ENCODE measurements at places on chromosomes 4 and X. TPM values are rescaled to one million over a fixed set of nuclear protein-coding genes. Genes with fewer than 3 reads are reported as not detected.
A peak's percentile ranks its signal among the peaks of the same experiment; 100 is the strongest.

- H3K36me3 ChIP-seq, result no peaks in the 10 kb centered on the region
- no peak overlapping the region for H3K27ac ChIP-seq
- H3K27me3 ChIP-seq, result no peaks in the 10 kb centered on the region
- H3K4me3 ChIP-seq, result no peak overlapping the region
- DNase-seq, result no peak
- H3K4me1 ChIP-seq, result peaks cover 4% of the 10 kb centered on the region
Measured at GRCh38 chr4:4603067-4603466, 61.2 kb upstream of the STX18 start.

WWC2 gene
- 34.0 TPM for total RNA-seq

GRCh38 chrX:149151805-149152757 lies 353.0 kb downstream of the IDS start:
- no peak overlapping the region for H3K27ac ChIP-seq
- H3K36me3 ChIP-seq, result no peaks in the 10 kb centered on the region
- no peak overlapping the region for H3K4me3 ChIP-seq

ATP2B3 gene
- total RNA-seq, result not detected

SMARCA1 gene
- 53.3 TPM for total RNA-seq

DNA sequence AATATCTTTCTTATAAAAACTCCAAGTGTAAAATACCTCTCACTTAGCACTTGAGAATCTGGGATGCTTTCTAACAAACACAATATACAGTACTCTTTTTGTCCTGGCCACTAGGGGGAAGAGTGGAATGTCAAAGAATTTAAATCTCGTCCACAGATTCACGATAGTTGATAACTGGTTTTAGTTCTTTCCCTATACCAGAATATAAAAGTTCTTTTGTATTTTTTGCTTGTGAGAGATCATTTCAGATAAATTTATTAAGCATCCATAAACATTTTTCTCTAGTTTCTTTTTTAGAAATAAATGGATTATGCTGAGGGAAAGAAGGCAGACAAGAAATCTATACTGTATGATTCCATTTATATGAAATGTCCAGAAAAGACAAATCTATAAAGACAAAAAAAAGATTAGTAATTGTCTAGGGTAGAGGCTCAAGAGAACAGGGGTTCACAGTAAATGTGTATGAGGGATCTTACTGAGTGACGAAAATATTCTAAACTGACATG lies 50.4 kb downstream of the MGARP start:
- peak; percentile 43 for DNase-seq
- H3K4me3 ChIP-seq, result no peak overlapping the region
- H3K27ac ChIP-seq, result no peak overlapping the region
- H3K36me3 ChIP-seq, result no peaks in the 10 kb centered on the region
- H3K4me1 ChIP-seq, result no peaks in the 10 kb centered on the region

HSPA4L gene
- 8.5 TPM for total RNA-seq

DNA sequence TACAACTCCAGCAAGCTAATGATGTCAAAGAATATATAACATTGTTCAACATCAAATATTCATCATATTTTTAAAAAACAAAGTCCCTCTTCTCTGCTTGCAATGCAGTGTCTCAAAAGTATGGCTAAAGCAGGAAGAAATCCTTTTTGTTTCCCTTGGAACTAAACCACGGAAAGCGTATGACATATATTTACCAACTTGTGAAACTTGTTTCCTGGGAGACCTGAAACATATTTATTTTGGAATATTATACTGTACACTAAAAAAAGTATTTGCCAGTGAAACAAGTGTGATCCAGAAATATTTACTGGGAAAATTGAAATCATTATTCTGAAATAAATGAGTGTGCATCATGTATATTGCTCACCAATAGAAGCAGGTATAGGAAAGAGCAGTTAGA lies 156.0 kb upstream of the ANKRD50 start:
- H3K4me1 ChIP-seq, result no peaks in the 10 kb centered on the region
- H3K36me3 ChIP-seq, result no peaks in the 10 kb centered on the region
- H3K27me3 ChIP-seq, result no peaks in the 10 kb centered on the region
- no peak for DNase-seq

DNA sequence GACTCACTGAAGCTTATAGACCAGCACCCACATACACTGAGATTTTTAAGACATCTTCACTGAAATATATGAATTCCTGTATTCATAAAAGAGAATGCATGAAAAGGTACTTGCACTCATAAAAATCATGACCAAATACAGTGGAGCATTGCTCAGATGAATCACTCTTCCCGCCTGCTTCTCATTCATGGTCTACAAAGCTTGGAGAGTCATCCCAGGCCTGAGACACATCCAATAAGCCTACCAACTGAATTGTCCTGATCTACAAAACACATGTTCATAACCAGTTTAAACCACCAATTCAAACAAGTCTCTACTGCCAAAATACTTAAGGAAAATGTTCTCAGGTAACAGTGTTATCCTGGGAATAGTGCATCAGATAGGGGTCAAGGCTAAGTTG lies 38.1 kb downstream of the PROM1 start:
- no peaks in the 10 kb centered on the region for H3K4me1 ChIP-seq
- H3K4me3 ChIP-seq, result no peak overlapping the region
- no peak for DNase-seq
- peaks cover 2% of the 10 kb centered on the region for H3K27me3 ChIP-seq
- no peak overlapping the region for H3K27ac ChIP-seq
- H3K36me3 ChIP-seq, result no peaks in the 10 kb centered on the region

Measured in fibroblast of lung (primary cell).